ENCODE measurements at places on chromosomes 13 and 19.
A peak's percentile ranks its signal among the peaks of the same experiment; 100 is the strongest.

- DNase-seq: no peak
Observed at GRCh38 chr19:13823256-13823655, 28.0 kb downstream of the ZSWIM4 start.

GRCh38 chr13:30923418-30923817 lies 9.0 kb upstream of the TEX26 start:
- no peak for DNase-seq

DNA sequence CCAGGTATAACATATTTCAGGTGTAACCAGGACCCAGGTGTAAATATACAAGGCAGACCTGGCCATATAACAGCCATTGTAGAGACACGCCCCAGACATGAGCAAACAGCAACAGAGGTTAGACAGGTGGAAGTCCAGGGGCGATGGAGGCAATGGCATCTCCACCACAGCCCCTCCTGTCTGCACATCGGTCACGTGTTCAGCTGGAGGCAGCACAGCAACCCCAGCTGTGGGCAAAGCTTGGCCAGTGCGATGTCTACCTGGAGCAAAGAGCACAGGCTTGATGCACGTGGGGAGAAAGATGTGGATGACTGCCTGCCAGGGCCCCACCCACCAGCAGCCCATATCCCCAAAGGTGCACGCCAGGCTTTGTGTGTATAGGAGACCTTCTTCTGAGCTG lies 4.4 kb downstream of the CYP4F2 start:
- no peak for DNase-seq

DNA sequence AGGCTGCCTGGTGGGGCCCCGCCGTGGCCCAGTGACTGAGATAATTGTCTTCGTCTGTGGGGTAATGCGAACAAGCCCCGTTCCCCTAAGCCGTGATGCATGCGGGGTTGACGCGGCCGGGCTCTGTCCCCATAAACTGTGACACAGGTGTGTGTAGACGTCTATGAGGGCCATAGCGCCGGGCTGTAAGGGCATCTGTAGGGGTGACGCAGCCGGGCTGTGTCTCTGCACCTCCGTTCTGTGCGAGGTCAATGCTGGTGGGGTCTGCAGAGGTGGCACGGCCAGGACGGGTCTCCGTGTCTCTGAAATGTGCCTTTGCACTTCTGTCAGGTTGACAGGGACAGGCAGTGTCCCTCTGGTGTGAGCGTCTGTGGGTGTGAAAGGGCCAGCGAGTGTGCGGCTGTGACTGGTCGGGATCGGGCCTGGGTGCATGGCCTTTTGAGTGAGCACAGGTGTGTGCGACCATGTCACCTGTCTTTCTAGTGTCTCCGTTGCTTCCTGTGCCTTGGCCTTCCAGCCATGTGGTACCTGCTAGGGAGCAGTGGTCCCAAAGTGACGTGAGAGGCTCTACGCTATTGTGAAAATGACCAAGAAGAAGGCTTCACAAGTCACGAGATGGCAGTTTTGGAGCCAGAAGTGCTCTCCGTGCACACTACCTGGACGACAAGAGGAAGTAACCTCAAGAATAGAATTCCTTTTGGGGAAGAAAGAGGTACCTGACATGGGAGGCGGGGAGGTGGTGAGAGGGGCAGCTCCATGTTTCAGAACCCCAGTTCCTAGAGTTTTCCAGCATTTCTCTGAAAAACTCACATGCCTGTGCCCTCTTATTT lies 16.4 kb upstream of the ZNF331 start:
- no peak for DNase-seq

GRCh38 chr13:93399212-93399611 lies 172.6 kb downstream of the GPC6 start:
- no peak for DNase-seq

DNA sequence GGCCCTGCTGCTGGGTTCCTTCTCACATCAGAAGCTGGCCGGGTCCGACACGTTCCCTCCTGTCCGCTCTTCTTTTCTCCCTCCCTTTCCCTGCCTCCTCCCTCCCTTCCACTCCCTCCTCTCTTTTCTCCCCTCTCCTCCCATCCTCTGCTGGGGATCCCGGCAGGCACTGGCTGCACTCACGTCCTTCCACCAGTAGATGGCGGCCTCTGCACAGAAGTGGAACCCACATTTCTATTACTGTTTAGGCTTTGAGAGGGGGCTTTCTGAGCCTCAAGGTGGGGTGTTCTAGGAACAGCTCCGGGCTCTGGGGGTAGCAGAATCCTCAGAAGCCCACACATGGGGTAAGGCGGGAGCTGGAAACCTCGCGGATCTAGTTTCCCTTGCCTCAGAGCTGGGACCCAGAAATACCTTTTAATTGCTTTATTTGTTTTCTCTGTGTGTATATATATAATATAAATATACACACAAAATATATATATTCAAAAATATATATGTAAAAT lies 294.2 kb downstream of the ZNF536 start:
- peak; percentile 5 for DNase-seq

GRCh38 chr19:39645800-39646411 lies 9.8 kb upstream of the LGALS16 start:
- no peak for DNase-seq

- DNase-seq: no peak
Observed at GRCh38 chr13:73842626-73843025, 291.6 kb downstream of the KLF12 start.

- no peak for DNase-seq
Observed at GRCh38 chr13:100544866-100545683, 43.5 kb downstream of the GGACT start.

- no peak for DNase-seq
Observed at GRCh38 chr19:43597876-43598275, 1.5 kb downstream of the ZNF576 start.

GRCh38 chr19:16025108-16026101 lies 50.9 kb upstream of the TPM4 start:
- peak; percentile 55 for DNase-seq

DNA sequence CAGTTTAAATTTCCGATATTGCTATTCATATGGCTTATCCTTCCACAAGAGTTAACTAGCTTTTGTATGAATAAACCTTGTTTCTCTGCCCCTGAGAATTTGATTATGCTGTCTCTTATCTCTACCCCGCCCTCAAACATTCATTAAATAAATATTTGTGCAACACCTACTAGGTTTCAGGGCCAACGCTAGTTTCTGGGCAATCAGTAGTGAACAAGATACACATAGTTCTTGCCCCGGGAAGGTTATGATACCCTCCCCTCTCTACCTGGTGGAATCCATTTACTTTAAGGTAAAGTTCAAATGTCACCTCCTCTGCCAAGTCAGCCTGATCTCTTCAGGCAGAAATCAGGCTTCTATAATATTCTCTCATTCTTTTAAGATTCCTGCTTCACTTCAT lies 16.6 kb upstream of the USP12 start:
- no peak for DNase-seq

GRCh38 chr19:47110521-47111005 lies 3.0 kb downstream of the ZC3H4 start:
- DNase-seq: no peak

- DNase-seq: no peak
Observed at GRCh38 chr13:107586216-107586615, 629.1 kb downstream of the LIG4 start.

DNA sequence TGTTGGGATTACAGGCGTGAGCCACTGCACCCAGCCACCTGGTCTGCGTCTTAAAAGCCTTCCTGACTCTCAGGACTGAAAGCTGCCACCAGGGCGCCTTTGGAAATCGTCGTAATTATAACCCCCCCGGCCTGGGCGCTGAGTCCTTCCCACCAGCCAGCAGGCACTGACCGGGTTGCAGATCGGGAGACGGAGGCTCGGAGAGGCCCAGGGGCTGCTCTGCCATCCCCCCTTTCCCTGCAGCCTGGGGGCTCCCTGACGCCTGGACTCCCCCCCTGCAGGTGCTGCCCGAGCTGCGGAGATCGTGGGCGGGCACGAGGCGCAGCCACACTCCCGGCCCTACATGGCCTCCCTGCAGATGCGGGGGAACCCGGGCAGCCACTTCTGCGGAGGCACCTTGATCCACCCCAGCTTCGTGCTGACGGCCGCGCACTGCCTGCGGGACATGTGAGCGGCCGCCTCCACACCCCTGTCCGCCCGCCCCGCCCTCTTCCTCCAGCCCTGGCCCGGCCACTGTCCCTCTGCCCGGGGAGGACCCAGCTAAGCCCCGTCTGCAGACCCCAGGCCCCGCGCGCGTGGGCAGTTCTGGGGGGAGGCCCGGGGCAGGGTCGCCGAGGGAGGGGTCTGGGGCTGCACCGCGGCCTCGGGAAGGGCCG lies 2.5 kb downstream of the PRTN3 start:
- peak; percentile 33 for DNase-seq

GRCh38 chr13:72025836-72026235 lies 158.8 kb upstream of the DACH1 start:
- DNase-seq: no peak
